ENCODE measurements at places on chromosomes 3 and 15.

DNA sequence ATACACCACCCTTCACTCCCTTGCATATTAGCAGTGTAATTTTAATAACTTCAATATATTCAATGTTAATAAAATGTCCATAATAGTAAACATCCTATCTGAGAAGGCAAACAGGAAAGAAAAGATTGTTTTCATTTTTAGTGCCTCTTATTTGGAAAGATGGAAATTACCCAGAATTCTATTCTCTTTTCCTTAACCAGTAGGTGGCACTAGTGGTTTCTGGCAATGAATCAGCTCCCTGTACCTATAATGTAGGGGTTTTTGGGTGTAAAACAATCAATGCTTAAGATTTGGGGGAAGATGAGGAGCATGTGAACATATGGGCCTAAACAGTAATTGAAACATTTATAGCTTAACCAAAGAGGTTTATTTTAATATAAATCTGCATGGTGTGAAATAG, 5.7 kb upstream of the SEMA6D start:
- DNase-seq = no peak

DNA sequence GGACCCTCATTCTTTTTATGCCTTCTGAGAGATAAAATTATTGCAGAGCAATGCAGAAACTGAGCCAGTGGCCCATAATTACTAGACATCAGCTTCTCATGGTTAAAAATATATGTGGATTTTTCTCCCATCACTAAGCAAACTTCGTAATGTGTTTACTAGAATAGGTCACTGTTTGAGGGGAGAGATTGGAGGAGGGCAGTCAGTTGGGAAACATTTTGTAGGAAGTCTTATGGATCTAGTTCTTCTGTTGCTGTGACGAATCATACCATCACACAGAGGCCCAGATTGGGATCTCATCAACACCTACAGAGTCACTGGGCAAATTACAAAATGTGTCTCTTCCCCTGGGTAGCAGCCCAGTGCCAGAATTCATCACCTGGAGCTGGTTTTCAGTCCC, 81.4 kb downstream of the PDE8A start:
- DNase-seq = no peak

DNA sequence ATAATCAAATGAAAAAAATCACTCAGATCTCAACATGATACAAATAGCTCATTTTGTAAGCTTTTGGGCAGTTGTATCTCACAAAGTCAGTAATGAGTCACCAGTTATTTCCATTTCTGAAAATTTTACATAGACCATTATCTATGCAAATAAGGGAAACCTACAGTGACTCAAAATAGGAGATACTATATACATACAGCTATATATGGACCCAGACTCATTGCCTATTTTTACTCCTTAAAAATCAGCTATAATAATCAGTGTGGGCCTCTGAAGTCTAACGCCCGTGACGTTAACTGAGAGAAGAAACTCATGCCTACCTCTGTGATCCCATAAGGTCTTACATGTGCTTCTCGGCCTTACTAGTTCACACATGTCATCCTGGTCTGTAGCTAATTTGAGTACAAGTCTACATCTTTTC, 31.6 kb downstream of the LRIG1 start:
- DNase-seq = no peak

DNA sequence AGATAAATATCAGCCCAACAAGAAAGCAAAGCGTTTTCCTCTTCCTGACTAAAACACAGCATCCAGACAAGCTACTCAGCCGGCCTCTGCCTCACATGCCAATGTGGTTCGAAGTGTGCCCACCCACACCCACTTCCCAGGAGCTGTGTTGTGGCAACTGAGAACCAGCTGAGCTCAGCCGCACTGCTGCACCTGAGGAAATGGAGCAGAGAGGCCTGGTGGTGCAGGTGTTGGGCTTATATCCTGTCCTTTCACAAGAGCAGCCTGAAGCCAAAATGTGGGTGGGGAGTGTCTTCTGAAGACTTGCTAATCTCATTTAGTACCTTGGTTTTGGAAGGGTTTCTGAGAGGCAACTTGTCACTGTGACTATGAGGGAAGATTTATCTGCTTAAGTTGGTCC, 23.0 kb upstream of the RETNLB start:
- DNase-seq = no peak

DNA sequence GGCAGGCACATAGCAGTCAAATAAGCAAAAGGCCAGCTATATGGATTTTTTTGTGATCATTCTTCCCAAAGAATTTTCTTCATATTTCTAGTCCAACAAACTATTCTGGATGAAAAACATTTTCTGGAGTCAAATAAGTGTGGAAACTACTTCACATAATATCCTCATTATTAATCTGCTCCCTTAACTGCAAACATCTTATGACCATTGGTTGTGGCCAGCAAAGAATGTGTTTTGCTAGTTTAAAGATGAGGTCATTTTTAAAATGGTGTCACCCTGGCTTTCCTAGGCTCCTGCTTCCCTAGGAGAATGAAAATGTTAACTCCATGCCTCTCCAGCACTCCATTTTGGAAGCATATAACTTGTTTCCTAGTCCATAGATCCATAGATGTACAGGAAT, 118.8 kb downstream of the SST start:
- DNase-seq = no peak

- no peak for DNase-seq
Measured at GRCh38 chr3:56164436-56164835, 303.8 kb downstream of the ERC2 start.

DNA sequence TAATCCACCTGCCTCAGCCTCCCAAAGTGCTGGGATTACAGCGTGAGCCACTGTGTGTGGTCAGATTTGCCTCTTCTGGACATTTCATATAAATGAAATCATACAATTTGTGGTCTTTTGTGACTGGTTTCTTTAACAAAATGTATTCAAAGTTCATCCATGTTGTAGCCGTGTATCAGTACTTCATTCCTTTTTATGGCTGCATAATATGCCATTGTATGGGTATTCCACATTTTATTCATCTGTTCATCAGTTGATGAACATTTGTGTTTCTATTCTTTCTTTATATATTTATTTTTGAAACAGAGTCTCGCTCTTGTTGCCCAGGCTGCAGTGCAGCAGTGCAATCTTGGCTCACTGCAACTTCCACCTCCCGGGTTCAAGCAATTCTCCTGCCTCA, 25.8 kb downstream of the WDR76 start:
- DNase-seq = no peak

- DNase-seq = no peak
Measured at GRCh38 chr3:197465996-197466549, 89.7 kb downstream of the BDH1 start.

- DNase-seq = peak; percentile 82
Measured at GRCh38 chr15:80615783-80616391, 79.2 kb upstream of the ABHD17C start.

DNA sequence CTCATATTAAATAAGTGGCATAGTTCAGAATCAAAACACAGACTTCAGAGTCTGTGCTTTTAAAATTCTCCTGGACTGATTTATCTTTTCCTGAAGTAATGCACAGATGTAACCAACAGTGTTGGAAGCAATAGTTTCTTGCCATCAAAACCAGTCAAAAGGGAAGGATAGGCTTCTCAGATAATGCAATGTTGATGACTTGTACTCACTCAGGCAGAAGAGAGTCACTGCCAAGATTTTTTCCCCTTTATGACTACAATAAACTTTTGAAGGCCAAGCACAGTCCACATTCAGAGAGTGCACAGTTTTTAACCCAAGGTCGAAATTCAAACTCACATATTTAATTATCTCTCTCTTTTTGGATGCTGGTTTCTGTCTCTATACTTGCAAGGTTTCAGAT, 305.0 kb upstream of the SGO1 start:
- DNase-seq = no peak

DNA sequence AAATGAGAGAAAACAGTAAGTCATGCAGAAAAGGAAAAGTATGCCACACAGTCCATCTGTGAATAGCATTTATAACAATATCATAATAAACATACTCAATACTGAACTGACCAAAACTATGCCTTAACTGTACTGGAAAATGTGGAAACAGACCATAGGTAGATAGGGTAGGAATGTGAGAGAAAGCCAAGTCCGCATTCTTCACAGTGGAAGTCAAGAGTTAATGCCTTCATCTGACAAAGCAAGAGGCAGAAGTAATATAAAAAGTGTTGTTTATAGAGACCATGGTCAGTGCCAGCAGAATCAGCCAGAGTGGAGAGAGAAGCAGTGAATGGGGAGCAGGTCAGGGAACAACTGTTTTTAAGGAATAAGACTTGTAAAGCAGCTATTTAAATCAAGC, 52.3 kb downstream of the KBTBD12 start:
- DNase-seq = no peak

DNA sequence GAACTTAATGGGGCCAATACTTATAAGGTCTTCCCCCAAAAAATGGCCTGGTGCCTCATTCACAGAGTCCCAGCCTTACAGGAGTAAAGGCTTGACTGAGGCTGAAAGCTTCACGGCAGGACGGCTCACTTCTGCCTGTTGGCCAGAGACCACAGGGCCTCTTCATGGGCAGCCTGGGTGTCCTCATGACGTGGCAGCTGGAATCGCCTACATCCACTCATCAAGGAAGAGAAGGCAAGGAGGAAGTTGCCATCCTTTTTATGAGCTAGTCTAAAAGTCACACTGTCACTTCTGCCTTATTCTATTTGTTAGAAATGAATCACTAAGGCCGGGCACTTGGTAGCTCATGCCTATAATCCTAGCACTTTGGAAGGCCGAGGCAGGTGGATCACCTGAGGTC, 89.3 kb upstream of the DGKG start:
- DNase-seq = no peak

GRCh38 chr15:60255390-60255789, 142.4 kb downstream of the ANXA2 start:
- no peak for DNase-seq

GRCh38 chr3:129441782-129442181, 1.8 kb downstream of the IFT122 start:
- DNase-seq = no peak

- DNase-seq = no peak
Measured at GRCh38 chr3:53255423-53255774, 423 bp downstream of the TKT start.

GRCh38 chr3:32026593-32026992, 45.0 kb downstream of the ZNF860 start:
- no peak for DNase-seq

DNA sequence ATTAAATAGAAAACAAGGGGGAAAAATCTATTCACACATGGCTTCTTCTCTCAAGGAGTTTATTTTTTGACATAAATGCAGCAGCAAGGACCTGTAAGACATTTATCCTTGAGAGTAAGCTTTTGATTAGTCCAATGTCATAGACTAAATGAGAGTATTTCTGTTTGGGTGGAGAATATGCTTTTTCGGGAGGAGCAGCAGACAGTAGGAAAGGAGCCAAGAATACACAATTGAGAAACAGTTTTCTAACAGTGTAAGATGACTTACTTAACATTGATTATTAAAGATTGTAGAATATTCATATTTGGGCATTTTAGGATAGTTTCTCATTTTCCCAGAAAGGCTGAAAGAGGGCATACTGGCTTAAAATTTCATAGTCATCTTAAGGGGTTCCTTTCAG, 65.9 kb upstream of the PAQR5 start:
- no peak for DNase-seq

GRCh38 chr3:24316887-24317383, 177.7 kb downstream of the THRB start:
- DNase-seq = no peak

- no peak for DNase-seq
Measured at GRCh38 chr3:149026718-149027117, 35.4 kb downstream of the GYG1 start.

DNA sequence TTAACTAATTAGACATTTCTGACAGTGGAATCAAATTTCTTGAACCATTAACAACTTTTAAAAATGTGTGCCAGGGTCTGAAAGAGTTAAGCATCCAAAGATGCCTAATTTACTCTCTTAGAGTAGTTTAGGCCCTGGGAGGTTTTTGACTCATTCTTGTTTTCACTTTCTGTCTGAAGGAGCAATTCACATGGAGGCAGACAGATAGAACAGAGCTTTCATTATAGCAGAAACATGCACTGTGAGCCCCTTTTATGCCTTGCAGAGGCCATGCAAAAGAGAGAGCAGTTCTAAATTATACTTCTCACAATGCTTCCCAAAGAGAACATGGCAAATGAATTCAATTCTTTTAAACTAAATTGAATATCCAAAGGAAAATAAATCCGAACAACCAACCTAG, 554.8 kb downstream of the MFSD1 start:
- DNase-seq = no peak

DNA sequence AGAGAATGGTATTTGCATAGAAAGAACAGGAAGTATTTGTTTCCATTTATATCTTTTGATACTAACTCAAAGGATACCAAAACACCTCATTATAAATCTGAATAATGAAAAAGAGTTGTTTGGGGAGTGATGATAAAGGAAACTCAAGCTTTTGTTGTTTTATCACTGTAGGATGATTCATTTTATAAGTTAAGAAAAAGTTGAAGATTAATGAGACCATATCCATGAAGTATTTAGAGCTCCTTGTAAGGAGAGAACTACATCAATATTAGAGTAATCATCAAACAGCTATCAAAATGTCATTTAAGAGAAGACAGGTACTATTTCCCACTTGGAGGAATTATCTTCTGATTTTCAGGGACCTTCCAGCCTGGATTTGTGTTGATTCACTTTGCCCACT, 92.5 kb downstream of the EPHB1 start:
- no peak for DNase-seq

DNA sequence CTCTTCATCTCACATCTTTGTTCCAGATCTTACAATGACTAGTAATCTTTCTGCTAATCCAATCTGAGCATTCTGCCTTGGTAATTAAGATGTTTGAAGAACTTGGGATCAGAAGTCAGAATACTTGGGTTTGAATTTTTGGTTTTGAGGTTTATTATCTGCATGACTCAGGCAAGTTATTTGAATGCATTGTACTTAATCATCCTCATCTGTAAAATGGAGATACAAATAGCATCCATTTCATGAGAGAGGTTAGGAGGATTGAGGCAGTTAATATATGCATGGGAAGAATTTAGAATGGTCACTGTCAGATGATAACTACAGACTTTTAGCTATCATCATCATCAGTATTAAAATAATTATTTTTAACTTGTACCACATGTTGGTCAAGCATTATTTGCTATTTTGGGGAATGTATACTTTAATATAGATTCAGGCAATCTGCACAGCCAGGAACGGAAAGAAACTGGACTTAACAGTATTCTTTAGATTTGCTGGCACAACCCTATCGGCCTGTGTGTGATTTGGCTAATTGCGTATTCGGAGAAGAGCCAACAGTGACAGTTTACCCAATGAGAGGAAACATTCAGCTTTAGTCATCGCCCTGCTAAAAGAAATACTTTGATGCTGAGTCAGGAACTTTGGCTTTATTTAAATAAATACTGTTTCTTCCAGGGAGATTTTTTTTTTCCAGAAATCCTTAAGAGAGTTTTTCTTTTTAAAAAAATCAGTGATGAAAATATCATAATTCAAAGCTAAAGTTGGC, 600.0 kb downstream of the ROBO1 start:
- DNase-seq = no peak

GRCh38 chr3:162884373-162884772, 1387.8 kb downstream of the OTOL1 start:
- DNase-seq = no peak

GRCh38 chr15:75542386-75542797, 36.7 kb downstream of the PTPN9 start:
- no peak for DNase-seq

Data from breast epithelium (tissue), 4 donors.